ENCODE measurements at places on chromosomes 7 and 10. TPM values are rescaled to one million over a fixed set of nuclear protein-coding genes. Genes with fewer than 3 reads are reported as not detected.

PNLIPRP1 gene
- total RNA-seq = 2.1 TPM

HOXA2 gene
- total RNA-seq = 0.52 TPM

MAGI2 gene
- 10.6 TPM for total RNA-seq

SLC16A9 gene
- 5.6 TPM for total RNA-seq

MUC12 gene
- 0.72 TPM for total RNA-seq

CUBN gene
- total RNA-seq = 0.92 TPM

WDR86 gene
- total RNA-seq = 2.9 TPM

- DNase-seq = no peak
These were observed 55.0 kb upstream of the JCAD start for GRCh38 chr10:30114401-30114800.

GRCh38 chr10:2279711-2280110 lies 542.4 kb upstream of the ADARB2 start:
- DNase-seq = no peak

- no peak for DNase-seq
These were observed 155.2 kb downstream of the ZNF365 start for GRCh38 chr10:62529396-62529795.

- DNase-seq = no peak
These were observed 54.3 kb downstream of the GDI2 start for GRCh38 chr10:5758927-5759326.

DNA sequence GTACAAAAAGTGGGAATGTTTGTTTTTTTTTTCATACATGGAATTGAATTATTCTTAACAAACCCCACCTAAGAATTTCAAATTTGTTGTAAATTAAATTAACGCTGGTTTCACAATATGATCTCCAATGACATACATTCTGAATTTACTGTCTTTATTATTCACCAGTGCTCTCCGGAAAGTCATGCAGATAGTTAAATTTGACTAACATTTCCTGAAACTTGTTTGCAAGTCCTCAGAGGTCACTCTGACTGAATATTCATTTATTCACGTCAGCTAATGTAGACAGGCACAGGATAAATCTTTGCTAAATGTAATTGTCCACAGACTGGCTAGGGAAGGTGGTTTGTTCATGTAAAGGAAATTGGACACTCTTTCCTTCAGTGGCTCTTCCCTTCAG lies 730.4 kb downstream of the PHTF2 start:
- DNase-seq = no peak

DNA sequence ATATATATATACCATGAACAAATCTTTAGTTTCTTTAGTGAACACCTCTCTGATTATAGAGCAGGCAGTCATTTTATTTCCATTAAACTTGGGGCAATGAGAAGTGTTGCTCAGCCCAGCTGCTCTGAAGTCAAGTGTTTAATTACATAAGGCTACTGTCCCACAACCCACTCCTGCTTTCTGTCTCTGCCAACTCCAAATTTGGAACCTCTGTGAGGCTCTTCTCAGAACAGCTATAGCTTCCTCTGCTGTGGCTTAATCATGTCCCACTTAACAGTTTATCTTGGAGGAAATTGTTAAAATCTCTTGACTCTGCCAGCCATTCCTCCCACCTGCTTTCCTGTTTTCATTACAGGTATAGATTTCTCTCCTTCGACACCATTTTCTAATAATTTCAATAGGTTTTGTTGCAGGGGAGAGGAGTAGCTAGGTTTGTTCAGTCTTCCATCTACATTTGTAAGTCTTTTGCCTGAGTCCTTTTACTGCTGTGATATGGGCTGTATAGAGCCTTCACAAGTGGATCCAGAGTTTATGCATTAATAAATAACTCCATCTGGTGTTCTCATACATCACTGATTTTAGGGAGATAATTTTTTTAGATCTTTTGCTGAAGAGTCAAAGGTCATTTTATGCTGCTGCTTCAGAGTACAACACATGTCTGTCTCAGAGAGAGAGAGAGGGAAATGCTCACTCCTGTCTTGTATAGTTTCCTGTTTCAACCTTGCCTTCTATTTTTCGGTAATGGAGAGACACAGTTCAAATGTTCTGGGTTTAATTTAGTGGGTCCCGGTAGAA lies 170.4 kb downstream of the WNT2 start:
- DNase-seq = no peak

DNA sequence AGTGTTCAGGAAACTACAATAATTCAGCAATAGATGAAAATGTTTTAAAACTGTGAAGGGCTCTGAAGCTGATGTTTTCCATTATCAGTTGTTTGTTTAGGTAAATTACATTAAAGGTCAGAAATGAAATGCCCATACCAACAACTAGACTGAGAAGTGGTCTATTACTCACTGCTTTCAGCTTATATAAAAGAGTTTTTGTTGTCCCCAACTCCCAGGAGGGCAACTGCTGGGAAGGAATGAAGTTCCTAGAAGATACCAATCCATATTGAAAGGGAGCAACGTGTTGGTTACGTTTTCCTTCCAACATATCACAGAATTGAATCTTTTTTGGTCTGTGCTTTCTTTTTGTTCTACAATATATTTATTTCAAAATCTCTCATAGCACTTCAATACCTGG lies 330.6 kb upstream of the LRRN3 start:
- no peak for DNase-seq

DNA sequence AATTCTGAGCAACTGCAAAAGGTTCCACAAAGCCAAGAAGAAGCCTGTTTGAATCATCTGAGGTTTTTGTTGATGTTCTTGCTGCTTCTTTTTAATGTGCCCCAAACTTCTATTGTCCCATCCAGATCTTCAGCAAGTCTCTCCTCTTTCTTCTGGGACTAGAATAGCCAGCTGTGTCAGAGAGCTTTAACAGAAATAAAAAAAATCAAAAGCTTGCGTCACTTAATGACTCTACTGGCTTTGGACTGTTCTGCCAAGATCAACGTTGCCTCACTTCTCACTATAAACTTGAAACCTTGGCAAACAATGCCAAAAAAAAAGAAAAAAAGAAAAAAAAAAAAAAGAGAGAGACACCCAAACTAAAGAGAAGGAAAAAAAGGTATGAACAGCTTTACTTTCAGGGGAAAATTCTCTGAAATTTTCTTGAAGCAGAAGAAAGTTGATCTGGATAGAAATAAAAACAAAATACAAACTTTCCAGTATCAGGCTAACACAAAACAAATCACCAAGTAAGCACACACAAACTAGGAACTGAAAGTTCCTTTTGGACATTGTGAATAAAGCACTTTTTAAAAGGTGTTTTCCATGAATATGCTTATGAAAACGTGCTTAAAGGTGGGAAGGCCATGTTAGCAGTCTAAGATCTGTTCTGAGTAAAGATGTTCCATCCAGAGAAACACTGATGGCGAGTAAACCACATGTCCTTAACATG lies 14.8 kb downstream of the USP54 start:
- DNase-seq = peak; percentile 26

DNA sequence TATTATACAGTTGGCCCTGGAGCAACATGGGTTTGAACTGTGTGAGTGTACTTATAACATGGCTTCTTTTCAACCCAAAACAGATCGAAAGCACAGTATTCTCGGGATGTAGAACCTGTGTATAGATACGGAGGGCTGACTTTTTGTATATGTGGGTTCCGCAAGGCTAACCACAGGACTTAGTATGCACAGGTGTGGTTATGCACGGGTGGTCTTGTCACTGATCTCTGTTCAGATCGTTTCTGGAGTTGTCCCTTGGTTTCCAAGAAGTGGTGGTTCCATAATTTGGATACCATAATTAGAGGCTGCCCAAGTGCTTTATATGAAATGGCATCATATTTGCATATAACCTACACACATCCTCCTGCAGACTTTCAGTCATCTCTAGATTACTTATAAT lies 10.9 kb upstream of the BHLHA15 start:
- DNase-seq = no peak

- DNase-seq = no peak
These were observed 27.1 kb upstream of the ZNF107 start for GRCh38 chr7:64638822-64639221.

GRCh38 chr10:100101192-100102076 lies 19.8 kb upstream of the CPN1 start:
- DNase-seq = peak; percentile 15

- no peak for DNase-seq
These were observed 11.7 kb downstream of the GPER1 start for GRCh38 chr7:1099637-1100036.

DNA sequence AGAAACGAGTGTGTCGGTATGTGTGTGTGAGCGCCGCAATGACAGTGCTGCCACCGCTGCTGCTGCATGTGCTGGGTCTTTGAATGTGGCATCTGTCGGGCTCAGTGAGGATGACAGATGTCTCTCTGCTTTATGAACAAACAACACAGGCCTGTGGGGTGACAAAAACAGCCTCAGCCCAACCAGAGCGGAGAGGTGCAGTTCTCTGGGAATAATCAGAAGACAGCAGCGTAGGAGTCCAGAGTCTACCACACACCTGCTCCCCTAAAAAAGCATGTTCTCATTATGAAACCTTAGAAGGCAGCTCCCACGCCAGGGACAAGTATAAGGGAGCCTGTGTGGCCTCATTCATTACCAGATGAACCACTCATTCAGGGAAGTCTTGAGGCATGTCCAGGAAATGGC lies 278.3 kb downstream of the KCNMA1 start:
- DNase-seq = no peak

GRCh38 chr7:30717181-30717580 lies 34.8 kb upstream of the INMT start:
- no peak for DNase-seq

GRCh38 chr7:1357601-1358271 lies 101.5 kb downstream of the MICALL2 start:
- DNase-seq = no peak

DNA sequence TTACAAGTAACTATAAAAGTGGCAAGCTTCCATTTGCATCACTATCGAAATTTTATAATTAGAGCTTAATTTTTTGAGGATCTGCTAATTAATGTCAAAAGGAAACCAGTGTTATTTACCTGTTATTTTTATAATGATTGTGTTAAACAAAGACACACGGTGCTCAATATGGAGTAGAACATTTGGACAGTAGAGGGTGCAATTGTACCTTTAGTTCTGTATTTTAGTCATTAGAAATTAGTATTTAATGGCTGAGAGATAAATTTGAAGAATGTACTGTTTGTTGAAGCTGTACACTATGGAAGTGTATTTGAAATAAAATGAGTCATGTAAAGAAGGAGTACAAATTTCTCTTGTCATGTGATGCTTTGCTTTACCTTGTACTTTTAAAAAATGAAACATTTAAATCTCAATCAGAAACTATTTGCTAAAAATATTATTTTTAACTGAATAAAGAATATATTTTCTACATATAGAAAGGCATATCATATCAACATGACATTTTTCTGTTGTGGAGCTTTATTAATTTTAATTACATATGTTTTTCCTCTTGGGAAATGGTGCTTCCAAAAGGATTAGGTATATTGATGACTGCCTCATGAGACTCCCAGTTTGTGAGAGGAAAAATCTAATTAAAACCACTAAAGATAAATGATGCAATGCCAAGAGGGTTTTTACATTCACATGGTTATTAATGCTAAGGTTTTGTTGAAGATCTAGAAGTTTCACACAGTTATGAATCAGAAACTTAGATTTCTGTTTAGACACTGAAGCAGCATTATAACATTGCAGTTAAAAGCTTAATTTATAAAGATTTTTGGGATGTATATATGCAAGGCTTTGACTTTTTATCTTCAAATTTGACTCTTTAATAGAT lies 10.4 kb upstream of the PRKG1 start:
- no peak for DNase-seq

DNA sequence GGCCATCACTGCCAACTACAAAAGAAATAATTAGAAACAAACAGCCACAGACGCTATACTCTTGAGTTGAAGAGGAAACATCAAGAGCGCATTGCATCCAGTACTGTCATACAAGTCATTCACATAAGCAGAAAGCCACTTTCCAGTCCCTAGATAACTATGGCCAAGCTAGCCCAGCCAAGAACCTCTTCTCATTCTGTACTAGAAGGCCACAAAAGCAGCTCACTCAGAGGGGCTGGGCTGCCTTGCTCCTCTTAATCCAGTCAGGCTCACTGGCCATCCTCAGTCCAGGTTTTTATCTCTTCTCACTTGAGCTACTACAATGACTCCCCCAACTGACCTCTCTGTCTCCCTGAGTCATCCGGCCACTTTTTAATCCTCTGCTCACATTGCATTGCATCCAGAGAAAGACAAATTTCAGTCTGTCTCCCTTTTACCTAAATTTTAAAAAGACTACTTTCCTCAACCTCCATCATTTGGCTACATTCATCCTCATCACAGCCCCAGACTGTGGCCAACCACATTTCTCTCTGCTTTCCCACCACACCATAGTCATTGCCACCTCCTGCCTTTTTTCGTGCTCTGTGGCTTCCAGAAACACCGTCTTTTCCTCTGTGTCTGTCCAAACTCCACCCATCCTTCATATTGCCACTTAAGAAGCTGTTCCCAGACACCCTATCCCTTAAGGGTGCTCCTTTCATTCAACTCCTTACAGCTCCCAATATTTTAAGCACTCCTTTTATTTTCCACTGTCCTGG lies 25.0 kb downstream of the PPP1R3C start:
- no peak for DNase-seq

DNA sequence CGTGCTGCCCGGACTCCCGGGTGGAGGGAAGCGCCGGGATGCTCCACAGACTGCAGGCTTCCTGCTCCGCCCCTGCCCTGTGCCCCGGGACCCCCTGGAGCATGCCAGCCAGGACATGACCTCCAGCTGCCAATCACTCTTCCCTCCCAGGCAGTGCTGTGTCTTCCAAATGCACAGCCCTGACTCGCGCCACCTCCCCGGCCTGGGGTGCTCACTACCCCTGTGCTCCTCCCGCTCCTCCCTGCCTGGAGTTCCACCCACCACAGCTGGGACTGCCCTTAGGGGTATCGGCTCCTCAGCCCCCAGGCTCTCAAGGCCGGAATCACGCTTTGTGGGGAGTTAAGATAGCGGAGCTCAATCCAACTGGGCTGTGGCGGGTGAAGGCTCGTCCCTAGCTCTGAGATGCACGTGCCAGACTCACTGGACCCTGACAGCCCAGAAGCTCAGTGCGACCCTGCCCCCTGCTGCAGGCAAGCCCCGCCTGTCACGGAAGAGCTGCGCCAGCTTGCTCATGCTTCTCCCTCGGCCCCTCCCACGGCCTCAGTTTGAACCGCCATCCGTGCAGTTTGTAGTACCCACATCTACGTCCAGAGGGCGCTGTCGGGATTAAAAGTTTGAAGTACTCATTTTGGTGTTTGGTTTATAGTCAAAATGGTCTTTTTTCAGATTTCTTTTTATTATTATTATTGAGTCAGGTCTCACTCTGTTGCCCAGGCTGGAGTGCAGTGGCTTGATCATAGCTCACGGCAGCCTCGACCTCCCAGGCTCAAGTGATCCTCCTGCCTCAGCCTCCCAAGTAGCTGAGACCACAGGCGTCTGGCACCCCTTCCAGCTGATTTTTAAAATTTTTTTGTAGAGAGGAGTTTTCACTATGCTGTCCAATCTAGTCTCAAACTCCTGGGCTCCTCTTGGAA lies 142.5 kb upstream of the TCERG1L start:
- peak; percentile 70 for DNase-seq

DNA sequence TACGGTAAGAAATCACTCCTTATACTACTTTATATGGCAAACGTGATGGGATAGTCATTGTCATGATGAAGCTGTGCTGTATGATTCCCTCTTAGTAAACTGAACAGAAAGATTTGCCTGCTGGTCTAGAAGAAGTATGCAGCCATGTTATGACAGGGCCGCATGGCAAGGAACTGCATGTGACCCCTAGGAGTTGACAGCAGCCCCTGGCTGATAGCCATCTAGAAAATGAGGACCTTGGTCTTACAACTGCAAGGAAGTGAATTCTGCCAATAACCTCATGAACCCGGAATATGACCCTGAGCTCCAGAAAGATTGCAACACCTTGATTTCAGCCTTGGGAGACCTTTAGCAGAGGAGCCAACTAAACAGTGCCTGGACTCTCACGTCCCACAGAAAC lies 193.3 kb downstream of the SEMA3E start:
- peak; percentile 60 for DNase-seq

GRCh38 chr7:3094701-3095445 lies 51.2 kb upstream of the CARD11 start:
- DNase-seq = peak; percentile 19
